ENCODE measurements at places on chromosomes 2 and 18.
A peak's percentile ranks its signal among the peaks of the same experiment; 100 is the strongest.

GRCh38 chr2:5539282-5540165, 152.7 kb upstream of the SOX11 start:
- no peak for DNase-seq

DNA sequence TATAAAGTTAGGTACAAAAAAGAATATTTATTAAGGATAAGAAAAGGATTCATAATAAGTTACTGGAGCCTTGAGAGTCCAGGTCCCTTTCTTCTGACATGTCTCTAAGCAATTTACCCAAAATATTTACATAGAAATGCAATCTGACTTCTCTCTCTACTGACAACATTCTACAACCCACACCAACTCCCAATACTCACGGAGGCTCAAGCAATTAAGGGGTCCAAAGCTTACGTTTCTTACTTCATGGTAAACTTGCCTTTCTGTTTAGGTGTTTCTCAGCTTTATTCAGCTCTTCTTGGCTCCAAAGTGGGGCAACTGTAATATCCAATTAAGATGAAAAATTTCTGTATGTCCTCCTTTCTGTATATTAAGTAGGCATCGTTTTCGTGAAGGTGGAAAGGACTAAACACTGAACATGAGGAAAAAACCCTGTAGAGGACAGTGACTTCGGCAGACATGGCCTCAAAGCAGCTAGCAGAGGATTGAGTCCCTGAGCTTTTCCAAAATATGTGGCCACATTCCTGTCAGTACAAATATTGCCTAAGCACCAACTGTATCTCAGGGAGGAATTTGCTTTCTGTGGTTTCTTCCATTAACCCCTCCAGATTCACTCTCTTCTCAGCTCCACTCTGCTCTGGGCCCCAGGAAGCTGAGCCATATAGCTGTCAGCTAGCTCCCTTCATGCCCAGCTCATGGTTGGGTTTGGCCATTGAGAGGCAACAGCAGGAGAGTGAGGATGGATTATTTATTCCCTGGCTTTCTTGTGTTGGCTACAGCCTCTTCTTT, 67.9 kb upstream of the GLS start:
- no peak for DNase-seq

- DNase-seq: no peak
Observed at GRCh38 chr2:231211486-231211885, 13.1 kb downstream of the ARMC9 start.

DNA sequence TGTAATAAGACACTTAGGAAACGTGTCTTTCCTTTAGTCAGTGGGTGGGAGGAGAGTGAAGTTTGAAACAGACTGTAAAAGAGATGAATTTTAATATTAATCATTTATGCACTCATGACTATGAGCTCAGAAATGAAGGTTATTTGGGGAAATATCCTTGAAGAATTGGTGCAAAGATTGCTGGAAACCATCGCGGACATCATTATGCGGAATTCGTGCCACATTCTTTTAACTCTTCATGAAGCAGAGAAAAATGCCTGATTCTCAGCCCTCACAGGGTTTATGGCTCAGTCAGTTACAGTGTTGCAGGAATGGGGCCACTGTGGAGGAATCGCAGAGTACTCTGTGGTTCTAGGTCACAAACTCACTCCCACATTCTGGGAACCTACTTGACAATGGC, 109.7 kb downstream of the RGPD3 start:
- DNase-seq: no peak

DNA sequence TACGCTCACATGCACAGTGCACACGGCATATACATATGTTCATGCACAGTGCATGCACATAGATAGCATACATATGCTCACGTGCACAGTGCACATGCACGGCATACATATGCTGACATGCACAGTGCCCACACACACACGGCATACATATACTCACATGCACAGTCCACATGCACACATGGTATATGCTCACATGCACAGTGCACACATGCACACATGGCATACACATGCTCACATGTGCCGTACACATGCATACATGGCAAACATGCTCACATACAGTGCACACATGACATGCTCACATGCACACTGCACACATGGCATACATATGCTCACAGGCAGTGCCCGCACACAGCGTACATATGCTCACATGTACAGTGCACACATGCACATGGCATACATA, 97.7 kb upstream of the CTDP1 start:
- no peak for DNase-seq

DNA sequence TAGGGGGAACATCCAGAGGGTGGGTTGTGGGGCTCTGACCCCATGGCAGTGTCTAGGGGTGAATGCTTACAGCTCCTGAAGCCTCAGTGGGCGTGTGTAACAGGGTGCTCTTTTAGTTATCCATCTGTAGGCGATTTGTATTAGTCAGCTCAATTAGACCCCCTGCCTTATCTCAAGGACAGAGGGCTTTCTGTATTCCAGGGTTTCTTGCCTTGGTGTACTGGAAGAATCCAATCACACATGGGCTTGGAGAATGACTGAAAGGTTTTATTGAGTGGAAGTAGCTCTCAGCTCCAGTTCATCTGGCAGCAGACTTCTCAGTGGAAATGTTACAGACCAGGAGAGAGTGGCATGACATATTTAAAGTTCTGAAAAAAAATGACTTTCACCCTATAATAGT, 334.0 kb upstream of the GCFC2 start:
- DNase-seq: no peak

DNA sequence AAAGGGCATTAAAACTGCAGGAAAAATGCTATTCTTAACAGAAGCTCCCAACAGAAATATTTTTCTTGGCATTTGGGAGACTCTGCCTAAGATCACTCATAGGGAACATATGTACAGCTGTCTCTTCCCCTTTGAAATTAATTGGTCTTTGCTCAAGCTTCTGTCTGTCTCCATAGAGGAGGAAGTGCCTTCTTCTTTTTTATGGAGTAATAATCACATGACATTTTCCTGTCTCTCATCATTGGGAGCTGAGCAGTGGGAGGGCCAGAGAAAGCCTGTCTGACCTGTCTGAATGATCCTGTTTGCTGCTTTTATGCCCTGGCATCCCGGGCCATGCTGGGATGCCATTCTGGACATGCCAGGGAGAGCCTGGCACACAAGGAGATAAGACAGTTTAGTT, 145.6 kb downstream of the AQP4 start:
- DNase-seq: no peak

DNA sequence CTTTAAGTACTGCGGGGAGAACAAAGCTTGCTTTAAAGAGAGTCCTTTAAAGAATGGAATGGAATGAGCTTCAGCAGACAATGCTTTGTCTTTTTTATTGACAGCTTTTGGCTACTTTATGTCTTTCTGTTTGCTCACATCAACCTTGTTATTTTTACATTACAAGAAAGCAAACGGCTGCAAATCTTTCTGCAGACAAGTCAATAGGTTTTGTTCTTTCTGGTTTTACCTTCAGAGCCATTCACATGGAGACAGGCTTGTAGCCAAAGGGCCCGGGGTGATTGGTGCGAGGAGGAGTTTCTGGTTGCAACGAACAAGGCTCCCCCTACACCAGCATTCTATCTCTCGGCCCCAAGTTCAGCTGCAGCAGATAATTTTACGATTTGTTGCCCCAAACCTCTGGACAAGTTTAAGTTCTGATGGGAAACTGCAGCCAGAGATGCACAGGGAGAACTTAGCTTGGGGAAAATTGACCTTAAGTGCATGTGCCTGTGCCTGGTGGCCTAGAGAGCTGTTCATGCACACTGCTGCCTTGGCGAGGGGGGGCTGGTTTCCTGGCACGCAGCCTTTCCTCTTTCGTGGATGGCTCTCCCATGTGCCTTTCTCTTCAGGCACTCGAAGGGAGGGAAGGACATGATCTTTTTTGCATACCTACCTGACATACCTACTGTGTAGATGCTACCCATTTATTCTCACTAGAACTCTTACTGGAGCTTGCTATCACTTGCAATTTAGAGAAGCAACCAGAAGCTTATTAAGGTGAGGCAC, 543.2 kb downstream of the DCDC2C start:
- no peak for DNase-seq

GRCh38 chr2:134408791-134409190, 154.9 kb downstream of the MGAT5 start:
- peak; percentile 38 for DNase-seq

GRCh38 chr18:37207343-37207742, 358.3 kb downstream of the CELF4 start:
- no peak for DNase-seq

- DNase-seq: no peak
Observed at GRCh38 chr2:200484934-200485333, 24.9 kb downstream of the KCTD18 start.

GRCh38 chr2:132757676-132758075, 87.7 kb upstream of the LYPD1 start:
- no peak for DNase-seq

GRCh38 chr2:151984424-151985083, 114.3 kb downstream of the CACNB4 start:
- no peak for DNase-seq

DNA sequence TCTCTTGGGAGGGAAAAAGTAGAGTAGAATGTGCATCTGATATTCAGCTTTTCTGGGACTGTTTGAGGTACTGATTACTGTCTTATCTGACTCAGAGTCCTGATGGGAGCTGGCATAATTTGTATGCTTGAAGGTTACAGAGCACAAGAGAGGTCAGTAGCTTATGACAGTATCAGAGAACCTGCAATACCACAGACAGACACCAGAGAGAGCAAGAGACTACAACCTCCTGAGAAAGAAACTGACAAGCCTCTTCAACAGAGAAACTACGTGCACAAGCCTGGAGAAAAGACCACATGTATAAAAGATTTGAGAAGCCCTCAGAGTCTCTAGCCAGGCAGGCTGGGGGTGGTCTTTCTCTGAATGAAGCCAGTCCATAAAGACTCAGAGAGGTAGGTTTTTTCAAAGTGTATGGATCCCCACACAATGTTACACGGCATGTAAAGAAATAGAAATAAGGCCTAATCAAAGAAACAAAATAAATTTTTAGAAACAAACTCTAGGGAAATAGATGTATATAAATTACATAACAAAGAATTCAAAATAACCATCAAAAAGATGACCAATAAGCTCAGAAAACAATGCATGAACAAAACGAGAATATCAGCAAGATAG, 568.3 kb downstream of the LRRTM4 start:
- DNase-seq: no peak

DNA sequence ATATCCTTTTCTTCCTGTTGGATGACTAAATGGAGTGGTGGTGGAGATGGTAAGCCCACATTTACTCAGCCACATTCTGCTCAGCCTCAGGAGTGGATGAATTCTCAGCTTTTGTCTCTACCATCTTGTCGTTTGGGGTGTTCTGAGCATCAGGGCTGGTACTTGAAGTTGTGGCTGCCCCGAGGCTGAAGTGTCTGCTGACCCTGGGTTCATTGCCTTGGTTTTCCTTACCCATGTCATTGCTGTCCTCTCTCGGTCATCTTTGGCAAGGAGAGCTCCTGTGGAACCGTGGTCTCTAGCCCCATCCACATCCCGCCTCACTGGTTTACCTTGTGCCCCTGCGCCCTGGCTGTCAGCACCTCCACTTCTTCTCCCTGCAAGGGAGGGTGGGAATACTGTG, 71.9 kb downstream of the GPR39 start:
- DNase-seq: no peak

- DNase-seq: no peak
Observed at GRCh38 chr18:5630900-5631413, 87.2 kb upstream of the EPB41L3 start.

DNA sequence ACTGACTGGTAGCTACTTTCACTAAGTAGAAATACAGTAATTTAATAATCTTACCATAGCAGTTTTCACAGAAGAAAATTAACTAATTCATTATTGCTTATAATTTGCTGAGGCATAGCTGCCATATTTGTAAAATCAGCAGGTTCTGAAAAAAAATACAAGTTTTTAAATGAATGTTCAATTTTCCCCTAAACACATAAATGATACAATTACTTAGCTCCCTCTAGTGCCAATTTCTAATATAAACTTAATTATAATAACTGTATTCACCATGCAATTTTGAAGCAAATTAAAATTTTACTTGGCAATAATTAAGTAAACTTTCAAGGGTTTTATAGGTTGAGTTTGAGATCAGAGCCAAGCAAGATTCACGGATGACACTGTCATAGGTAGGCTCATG, 1321.6 kb upstream of the ACVR2A start:
- no peak for DNase-seq

- DNase-seq: no peak
Observed at GRCh38 chr18:22355598-22355997, 62.1 kb downstream of the CTAGE1 start.

GRCh38 chr2:1350111-1350510, 63.2 kb upstream of the TPO start:
- DNase-seq: no peak

GRCh38 chr2:1546023-1546591, 132.8 kb downstream of the TPO start:
- peak; percentile 17 for DNase-seq

DNA sequence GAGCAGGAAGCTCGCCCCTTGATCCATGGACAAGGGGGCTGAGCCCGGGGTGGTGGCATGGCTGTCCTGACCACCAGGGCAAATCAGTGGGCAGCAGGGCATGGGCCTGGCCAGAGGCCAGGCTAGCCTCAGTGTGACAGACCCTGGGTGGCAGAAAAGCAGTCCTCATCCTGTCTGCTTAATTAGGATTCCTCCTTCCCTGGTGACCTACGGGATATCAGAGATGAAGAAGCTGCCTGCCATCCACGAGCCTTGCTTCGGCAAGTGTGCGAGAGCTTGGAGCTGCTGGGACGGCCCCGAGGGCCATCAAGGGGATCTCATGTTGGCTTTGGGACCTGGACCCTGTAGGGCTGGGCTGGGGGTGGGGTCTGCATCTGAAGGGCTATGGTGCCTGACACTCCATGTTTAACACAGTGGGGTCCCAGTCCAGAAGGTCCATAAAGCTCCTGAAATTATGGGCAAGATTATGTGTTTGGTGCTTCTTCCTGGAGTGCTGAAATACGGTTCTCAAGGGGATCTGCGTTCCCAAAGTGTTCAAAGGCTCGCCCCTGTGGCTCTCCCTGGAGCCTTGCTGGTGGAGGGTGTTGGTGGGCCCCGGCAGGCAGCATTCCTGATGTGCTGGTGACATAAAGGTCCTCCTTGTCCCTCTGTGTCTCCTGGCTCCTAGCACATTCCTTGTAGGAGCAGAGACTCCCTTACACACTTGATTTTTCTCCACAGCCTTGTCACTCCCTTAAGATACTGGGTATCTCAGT, 52.6 kb downstream of the KCNIP3 start:
- DNase-seq: no peak

DNA sequence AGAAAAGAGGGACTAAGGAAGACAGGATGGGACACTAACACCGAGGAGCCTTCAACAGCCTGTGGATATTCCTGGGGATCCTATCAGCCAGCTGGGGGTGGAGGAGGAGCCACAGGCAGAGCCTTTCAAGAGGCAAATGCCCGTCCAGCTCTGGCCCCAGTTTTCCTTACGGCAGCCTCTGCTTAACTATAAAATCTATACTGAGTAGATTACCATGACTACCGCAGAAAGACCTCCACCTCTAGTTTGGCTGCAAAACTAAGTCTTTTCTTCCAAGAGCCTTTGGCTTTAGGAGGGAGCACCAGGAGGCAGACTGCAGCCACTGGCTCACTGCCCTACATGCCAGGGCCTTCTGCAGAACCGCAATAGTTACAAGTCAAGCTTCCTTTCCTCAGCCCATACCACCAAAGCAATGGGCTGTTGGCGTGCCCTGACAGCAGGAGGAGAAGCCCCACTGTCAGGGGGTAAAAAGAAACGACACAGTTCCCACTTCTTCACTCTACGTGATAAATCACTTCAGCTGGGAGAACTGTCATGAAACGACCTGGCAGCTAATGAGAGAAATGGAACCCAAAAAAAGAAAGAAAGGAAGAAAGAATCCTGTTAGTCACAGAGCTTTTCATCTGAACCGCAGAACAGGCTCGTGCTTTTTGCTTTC, 25.1 kb upstream of the CREB1 start:
- DNase-seq: no peak

Measured in CD4-positive, alpha-beta T cell treated with Interleukin-2 at 100 ng/mL for 4 hours (primary cell).